ENCODE measurements at places on chromosomes 3 and 15. TPM values are rescaled to one million over a fixed set of nuclear protein-coding genes. Genes with fewer than 3 reads are reported as not detected.

DNA sequence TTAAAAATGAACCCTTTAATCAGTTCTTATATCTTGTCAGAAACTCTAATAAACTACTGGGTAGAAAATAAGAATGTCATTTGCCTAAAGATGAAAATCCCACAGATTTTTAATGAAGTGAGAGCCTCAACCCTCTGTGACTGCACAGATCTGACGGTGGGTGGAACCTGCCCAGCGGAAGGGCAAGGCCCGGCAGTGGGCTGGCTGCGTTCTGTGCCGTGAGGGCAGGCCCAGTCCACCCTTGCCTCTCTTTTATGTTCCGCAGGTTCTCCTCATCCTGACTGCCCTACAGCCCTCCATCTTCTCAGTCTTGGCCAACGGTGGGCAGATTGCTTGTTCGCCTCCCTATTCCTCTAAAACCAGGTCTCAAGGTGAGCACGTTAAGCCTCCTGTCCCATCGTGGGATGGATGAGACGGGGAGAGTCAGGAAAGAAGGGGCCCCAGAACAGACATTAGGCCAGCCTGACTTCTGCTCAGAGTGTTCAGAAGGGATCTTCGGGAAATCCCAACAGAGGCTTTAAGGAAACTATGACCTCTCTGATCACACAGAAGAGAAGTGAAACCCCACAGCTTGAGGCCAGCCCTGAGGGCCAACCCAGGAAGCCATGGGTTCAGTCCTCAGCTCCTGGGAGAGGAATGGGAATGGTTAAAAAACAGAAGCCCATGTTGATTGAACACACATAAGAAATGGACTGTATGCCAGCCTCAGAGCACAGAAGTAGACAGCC, 16.0 kb downstream of the SLC51A start:
- no peak for DNase-seq

DNA sequence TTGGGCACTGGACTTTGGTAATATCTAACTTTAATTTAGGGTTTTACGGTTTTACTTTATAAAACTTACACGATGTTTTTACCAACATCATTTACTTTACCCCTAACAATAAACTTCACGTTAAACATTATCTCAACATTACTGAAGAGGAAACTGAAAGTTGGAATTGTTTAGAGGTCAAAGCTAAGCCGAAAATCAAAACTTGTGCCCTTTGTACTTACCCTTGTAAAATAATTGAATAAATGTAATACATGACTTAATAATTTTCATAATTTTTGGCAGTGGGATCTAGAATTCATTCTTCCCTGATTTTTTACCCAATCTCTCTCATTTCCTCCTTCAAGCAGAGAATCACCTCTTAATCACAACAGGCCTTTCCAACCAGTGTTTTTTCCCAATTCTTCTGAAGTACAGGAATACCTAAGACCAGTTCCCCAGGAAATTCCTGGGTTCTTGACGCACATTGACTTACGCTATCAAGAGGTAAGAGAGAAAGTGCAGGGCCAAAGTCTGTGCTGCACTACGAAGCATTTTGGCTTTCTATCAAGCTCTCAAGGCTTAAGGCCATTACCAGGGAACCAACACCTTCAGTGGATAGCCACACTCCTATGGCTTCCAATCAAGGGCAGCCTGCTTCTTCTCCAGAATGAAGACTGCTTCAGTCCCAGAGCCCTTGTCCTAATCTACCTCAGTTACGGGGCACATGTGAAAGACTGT, 11.9 kb upstream of the SEMA6D start:
- no peak for DNase-seq

- no peak for DNase-seq
These were observed 5.9 kb upstream of the NDUFAF1 start for GRCh38 chr15:41408234-41408641.

DNA sequence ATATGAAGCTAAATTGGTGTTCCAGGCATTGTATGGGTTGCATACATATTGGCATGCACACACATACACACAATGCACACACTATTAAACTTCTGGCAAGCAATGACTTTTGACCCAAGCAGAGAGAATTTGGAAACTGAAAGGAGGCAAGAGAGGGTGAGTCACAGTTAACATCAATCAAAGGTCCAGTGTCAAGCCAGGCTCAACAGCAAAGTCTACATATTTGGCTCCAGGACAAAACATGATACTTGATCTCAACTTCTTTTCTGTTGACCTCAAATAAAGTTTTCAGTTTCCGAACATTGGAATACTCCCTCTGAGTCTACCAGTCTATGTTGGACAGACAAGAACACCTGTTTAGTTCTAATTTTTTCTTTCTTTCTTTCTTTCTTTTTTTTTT, 28.3 kb downstream of the IL12A start:
- DNase-seq = no peak

Gene SAMMSON
- total RNA-seq = not detected
